ENCODE measurements at places on chromosomes 16 and 17.

- DNase-seq: no peak
These were observed 11.9 kb downstream of the MAP3K3 start for GRCh38 chr17:63634163-63634562.

GRCh38 chr17:59327121-59327980, 4.1 kb upstream of the YPEL2 start:
- DNase-seq: no peak

- DNase-seq: no peak
These were observed 35.3 kb downstream of the LDHD start for GRCh38 chr16:75081179-75081859.

- no peak for DNase-seq
These were observed 139.3 kb downstream of the GAS7 start for GRCh38 chr17:10058921-10059683.

GRCh38 chr16:57245472-57246113, 534 bp downstream of the ARL2BP start:
- DNase-seq: no peak

DNA sequence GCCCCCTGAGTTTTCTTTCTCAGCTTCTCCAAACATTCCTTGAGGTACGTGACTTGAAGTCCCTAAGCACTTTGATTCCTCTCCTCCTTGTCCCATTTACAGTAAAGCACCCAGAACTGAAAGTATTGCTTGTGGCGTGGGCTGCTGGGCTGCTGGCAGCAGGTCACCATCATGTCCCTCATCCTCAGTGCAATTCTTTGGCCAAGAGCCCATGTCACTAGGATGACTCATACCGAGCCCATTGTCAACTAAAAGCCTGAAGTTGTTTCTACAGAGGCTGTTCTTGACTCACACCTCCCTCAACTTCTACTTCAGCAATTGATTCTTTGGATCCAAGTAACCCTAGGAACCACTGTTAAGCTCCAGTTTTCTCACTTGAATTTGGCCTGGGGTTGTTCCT, 54.3 kb downstream of the KPNA2 start:
- DNase-seq: no peak

- peak; percentile 35 for DNase-seq
These were observed 9.3 kb downstream of the HEXIM2 start for GRCh38 chr17:45170931-45171337.

GRCh38 chr16:79213214-79213613, 387.3 kb downstream of the MAF start:
- DNase-seq: no peak

- DNase-seq: peak; percentile 33
These were observed 58.5 kb downstream of the TMEM132E start for GRCh38 chr17:34637548-34638525.

GRCh38 chr16:19655242-19655777, 62.7 kb downstream of the KNOP1 start:
- no peak for DNase-seq

DNA sequence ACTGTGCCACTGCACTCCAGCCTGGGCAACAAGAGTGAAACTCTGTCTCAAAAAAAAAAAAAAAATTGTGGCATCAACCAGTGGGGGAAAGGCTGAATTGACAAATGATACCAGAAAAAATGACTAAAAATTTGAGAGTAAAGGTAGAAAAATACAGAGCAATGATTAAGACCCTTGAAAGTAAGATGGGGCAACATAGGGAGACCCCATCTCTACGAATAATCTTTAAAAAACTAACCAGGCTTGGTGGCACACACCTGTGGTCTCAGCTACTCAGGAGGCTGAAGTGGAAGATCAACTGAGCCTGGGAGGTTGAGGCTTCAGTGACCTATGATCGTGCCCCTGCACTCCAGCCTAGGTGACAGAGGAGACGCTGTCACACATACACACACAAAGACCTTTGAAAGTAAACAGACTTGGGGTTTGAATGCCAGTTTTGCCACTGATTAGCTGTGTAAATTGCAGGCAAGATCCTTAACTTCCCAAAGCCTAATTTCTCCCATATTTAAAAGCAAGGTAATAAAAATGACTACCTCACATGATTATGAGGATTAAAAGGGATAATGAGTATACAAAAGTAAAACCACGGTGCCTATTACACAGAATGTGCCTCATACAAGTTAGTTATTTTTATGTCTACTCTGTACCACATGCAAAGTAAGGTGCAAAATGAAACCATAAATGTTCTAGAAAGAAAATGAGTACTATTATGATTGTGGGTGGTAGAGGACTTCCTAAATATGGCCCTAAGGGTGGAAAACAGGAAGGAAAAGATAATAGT, 21.7 kb upstream of the PAFAH1B1 start:
- no peak for DNase-seq

GRCh38 chr16:28181515-28181914, 30.2 kb downstream of the XPO6 start:
- no peak for DNase-seq

DNA sequence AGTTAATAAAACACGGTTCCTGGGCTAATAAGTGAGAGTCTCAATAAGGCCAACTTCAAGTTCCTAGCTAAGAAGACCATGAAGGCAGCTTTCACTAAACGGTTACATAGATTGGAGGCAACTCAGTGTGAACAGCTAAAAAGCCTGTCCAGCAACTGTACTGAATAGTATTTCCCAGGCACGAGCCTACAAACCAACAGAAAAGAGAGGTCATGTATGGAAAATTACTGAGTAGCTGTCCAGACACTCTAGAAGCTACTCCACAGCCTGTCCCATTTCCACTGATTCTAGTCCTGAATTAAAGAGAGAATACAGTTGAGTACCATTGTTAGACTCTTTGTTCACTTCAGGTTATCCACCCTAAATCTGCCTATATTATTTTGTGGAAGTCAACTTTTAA, 36.5 kb upstream of the C17orf78 start:
- no peak for DNase-seq

DNA sequence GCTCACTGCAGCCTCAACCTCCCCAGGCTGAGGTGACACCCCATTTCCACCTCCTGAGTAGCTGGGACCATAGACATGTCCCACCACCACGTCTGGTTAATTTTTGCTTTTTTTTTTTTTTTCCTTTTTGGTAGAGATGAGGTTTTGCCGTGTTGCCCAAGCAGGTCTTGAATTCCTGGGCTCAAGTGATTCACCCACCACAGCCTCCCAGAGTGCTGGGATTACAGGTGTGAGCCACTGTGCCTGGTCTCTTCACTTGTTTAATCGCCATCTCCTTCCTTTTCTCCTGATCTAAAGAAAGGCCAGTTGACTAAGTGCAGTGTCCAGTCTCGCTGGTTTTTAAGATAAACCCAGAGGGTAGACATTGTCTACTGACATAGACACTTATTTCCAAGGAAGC, 152.0 kb downstream of the C16orf95 start:
- DNase-seq: no peak

GRCh38 chr17:80528536-80528935, 16.1 kb upstream of the RPTOR start:
- DNase-seq: no peak

DNA sequence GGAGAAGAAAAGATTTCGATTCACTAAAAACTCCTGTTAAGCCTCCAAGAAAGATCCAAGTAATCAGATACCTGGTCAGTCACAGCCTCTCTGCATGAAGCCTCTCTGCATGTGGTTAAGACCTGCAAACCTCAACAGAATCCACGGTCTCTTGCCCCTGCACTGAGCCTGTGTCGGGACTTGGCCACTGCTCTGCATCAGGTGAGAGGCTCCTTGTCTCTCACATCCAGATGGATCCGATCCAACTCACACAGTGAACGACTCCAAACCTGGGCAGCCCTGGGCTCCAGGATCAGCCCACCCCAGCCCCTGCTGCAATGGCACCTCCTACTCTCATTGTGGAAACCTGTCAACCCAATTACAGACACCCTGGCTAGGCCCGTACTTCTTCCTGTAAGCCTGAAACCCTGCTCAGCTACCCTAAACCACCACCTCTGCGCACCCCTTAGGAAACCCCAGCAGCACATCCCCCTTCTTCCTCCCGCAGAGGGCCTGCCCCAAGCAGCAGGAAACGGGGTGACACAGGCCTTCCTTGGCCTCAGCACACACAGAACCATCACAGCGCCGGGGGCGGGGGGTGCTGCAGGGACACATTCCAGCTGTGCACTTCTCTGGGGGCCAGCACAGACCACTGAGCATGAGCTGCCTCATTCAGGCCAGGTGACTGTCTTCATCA, 129.5 kb downstream of the ANKRD11 start:
- no peak for DNase-seq

DNA sequence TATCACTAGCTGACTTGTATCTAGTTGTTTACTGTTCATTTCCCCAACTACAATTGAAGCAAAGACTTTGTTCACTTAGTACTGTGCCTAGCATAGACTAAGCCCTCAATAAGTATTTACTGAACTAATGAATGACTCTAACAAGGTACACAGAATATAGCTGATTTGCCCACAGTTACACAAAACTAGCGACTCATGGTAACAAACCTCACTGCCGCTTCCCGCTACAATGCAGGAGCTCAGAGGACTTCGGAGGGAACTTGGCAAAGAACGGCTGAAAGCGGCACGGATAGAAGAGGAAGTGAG, 524 bp downstream of the EFTUD2 start:
- DNase-seq: no peak

DNA sequence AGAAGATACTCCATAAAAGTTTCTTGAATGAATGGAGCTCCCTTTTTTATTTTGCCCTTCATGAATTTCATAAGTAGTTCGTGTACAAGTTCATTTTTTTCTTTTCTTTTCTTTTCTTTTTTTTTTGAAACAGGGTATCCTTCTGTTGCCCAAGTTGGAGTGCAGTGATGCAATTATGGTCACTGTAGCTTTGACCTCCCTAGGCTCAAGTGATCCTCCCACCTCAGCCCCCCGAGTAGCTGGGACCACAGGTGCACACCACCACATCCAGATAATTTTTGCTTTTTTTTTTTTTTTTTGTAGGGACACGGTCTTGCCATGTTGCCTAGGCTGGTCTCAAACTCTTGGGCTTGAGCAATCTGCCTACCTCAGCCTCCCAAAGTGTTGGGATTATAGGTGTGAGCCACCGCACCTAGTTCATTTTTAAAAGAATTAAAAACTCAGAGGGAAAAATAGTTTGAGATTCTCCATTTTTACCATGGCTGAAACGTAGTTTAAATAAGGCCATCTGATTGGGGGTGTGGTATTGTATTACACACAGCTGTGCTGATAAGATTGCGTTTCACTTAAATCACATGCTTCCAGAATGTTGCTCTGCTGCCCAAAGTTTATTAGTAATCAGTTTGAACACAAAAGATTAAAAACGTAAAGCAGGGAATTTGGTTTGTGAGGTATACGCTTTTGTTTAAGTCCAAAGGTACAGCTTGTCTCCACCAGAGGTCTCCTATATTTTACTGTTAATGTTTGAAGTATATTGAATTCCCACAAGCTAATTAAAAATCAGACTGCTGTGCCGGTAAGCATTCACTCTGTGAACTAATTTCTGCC, 154.1 kb downstream of the SOCS1 start:
- no peak for DNase-seq
